ENCODE measurements at places on chromosomes 3 and 15.

GRCh38 chr3:160331127-160331937, 67.7 kb downstream of the IFT80 start:
- no peak for DNase-seq

GRCh38 chr3:185866555-185866954, 41.7 kb upstream of the IGF2BP2 start:
- no peak for DNase-seq

DNA sequence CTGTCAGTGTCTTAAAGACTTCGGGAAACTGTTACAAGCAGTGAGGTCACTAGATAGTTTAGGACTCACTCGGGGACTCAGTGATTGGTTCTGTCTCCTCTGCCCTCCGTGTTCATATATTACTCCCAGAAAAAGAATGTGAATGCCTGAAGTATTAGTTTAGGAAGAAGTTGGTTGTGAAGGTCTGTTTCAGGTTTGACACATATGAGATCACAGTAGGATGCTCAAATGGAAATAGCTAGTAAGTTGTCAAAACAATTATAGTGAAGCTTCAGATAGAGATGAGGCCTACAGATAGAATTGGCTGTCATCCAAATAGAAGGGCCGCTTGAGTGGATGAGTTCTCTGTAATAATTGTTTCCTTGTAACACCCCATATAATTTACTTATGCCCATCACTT, 172.6 kb downstream of the PLCL2 start:
- DNase-seq: peak; percentile 26

GRCh38 chr15:85649372-85649771, 145.4 kb downstream of the KLHL25 start:
- DNase-seq: peak; percentile 14

GRCh38 chr3:119697394-119697793, 5.4 kb upstream of the CFAP91 start:
- DNase-seq: no peak

- no peak for DNase-seq
These were observed 31.3 kb downstream of the NOX5 start for GRCh38 chr15:69045802-69046201.

DNA sequence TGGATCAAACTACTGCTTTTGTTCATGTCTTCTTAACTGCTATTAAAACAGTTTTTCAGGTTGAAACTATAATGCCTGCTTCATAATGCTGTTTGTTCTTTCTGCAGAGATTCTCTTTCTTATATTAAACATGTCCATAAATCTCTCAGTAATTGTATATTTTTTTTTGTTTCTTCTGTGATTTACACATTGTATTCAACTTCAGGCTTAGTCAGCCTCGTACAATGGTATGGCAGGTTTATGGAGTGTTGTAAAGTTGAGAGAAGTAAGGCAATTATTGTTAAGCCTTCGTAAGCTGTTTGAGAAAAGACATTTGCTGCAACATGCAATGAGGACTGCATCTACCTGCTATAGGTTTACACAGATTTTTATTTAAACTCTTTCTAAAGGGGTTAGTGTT, 977.1 kb downstream of the DIPK2A start:
- no peak for DNase-seq

- DNase-seq: no peak
These were observed 189.9 kb upstream of the THRB start for GRCh38 chr3:24684506-24685023.

DNA sequence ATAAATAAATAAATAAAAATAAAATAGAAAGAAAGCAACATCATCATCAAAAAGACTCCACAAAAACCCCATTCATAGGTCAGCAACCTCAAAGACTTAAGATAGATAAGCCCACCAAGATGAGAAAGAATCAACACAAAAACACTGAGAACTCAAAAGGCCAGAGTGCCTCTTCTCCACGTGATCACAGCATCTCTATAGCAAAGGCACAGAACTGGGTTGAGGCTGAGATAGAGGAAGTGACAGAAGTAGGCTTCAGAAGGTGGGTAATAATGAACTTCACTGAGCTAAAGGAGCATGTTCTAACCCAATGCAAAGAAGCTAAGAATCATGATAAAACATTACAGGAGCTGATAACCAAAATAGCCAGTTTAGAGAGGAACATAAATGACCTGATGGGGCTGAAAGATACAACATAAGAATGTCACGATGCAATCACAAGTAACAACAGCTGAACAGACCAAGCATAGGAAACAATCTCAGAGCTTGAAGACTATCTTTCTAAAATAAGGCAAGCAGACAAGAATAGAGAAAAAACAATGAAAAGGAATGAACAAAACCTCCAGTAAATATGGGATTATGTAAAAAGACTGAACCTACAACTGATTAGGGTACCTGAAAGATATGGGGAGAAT, 26.4 kb downstream of the GNB5 start:
- DNase-seq: no peak

DNA sequence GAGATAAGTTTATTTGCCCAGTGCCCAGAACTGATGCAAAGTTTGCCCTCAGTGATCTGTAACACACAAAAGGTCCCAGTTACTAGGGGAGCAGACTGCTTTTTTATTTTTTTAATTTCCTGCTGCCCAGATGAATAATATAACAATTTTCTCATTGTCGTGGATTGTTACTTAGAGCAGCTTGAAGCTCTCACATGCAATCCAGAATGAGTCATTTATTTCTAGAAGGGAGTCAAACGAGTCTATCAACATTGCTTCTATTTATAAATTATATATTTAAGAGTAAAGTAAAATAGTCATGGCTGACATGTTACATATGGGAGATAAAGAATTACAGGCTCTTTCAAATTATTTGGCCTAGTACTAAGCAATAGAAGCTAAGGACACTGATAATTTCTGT, 41.3 kb downstream of the MEIS2 start:
- DNase-seq: no peak

GRCh38 chr3:15387171-15387581, 40.2 kb downstream of the METTL6 start:
- no peak for DNase-seq

GRCh38 chr15:77014132-77015081, 19.5 kb downstream of the PSTPIP1 start:
- DNase-seq: no peak

GRCh38 chr3:42052132-42052483, 39.0 kb upstream of the TRAK1 start:
- no peak for DNase-seq

- no peak for DNase-seq
These were observed 416.5 kb downstream of the PLCL2 start for GRCh38 chr3:17301271-17301670.

DNA sequence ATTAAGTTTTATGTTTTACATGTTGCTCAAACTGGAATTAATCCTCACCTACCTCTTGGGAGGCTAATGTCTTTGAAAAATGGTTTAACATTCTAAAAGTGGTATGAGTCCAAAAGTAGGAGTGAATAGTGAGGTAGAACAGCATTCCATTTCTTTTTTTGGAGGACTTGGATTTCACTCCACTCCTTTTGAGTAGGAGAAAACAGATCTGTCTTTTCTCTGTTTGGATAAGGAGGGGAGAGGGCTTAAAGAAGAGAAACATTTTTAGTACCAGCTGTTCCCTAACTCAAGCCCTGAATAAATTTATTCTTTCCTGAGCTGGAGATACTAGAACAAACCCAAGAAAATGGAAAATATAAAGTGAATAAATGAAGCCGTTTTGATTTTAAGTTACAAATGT, 687.9 kb downstream of the MECOM start:
- no peak for DNase-seq

Measured in NCI-H1417 (cell line).